ENCODE measurements at places on chromosomes 5 and 9. TPM values are rescaled to one million over a fixed set of nuclear protein-coding genes. Genes with fewer than 3 reads are reported as not detected.

SEMA5A gene
- not detected for total RNA-seq

TIMD4 gene
- total RNA-seq, result not detected

DNA sequence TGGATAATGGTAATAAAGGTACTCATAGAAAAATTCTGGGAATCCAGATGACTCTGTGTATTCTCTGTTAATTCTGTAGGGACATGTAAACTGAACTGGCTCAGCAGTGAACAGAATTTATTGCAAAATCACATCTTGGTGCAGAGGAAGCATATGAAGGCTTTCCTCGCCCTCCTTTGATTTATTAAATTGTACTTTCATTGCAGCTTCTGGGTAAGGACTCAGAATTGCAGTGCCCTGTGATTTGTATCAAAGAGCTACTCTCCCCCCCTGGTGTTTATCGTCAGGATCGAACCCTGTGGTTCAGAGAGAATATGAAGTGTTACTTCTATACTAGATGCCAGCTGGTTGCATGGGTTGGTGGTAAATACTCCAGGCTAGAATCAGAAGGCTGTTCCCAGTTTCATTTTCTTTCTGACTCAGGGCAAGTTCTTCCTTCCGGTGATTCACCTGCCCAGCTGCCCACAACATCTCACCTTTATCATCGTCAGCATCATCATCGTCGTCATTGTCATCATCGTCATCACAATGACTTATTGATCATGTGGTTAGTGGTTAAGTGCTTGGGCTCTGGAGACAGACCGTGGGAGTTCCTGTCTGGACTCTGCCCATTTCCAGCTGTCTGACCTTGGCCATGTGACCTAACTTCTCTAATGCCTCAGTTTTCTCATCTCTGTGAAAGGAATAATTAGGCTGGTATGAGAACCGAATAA, 238.8 kb downstream of the ARHGAP26 start:
- peak; percentile 55 for DNase-seq

- no peak for DNase-seq
These were observed 947.0 kb downstream of the NR2F1-AS1 start for GRCh38 chr5:92633875-92634487.

- DNase-seq, result no peak
These were observed 50.0 kb upstream of the ORM1 start for GRCh38 chr9:114272739-114273431.

DIRAS2 gene
- not detected for total RNA-seq

DNA sequence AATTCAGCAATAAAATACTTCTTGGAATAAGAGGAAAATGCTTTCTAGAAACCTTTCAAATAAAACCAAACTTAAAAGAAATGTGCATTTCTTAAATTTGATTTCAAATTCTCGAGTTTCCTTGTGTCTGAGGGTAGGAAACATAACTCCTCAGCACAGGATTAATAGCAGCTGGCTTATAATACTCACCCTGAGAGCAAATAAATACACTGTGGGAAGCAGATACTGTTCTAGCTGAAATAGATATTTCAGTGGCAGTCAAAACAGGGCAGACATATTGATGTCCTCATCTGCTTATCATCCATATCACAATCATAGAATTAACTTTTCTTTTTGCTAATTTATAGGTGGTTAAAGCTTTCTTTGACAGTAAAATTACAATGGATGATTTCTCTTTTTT, 24.1 kb upstream of the FEM1C start:
- DNase-seq, result no peak

- DNase-seq, result no peak
These were observed 24.0 kb upstream of the C5orf63 start for GRCh38 chr5:127097278-127097677.

GRCh38 chr9:104286799-104287198, 192.7 kb downstream of the SMC2 start:
- no peak for DNase-seq

GRCh38 chr5:17151686-17152085, 65.7 kb upstream of the BASP1 start:
- DNase-seq, result no peak

DNA sequence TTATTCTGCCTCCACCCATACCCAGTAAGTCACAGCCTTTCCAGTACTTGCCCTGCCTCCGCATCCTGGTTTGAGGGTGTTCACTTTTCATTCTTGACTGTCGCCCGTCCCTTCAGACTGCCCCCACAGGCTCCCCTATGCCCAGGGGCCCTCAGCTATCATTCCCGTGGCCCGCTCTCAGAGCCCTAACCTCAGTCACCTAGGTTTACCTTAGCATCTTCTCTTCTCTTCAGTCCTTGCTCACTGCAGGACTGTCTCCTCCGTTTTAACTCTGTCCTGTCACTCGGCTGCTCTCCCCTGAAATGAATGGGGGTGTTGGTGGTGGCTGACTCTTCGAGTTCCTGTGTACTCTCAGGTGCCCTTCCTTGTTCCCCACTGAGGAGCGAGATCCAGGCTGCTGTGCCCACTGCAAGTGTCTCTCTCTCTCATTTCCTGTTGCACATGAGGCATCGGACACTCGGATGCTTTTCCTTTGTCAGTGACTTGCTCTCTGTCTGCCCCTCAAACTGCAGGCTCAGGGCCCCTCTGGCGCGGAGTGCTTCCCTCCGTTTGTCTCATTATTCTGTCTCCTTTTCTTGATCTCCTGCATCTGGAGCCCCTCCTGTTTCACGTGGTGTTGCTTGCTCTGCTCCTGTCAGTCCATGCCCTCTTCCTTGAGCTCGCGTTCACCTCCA, 89.8 kb downstream of the CACNA1B start:
- DNase-seq, result no peak

- DNase-seq, result no peak
These were observed 187.7 kb downstream of the TLE4 start for GRCh38 chr9:79759460-79759859.

GRCh38 chr5:139061274-139061673, 136.9 kb downstream of the SIL1 start:
- no peak for DNase-seq

GRCh38 chr5:7396713-7397454, 946 bp downstream of the ADCY2 start:
- DNase-seq, result no peak

PDLIM4 gene
- total RNA-seq, result 0.99 TPM

- no peak for DNase-seq
These were observed 518.1 kb downstream of the CSNK1G3 start for GRCh38 chr5:124030043-124030491.

PIP5KL1 gene
- total RNA-seq, result 1.2 TPM

DMRT2 gene
- not detected for total RNA-seq

PLK2 gene
- 1,144 TPM for total RNA-seq

- DNase-seq, result no peak
These were observed 163.3 kb upstream of the LHFPL2 start for GRCh38 chr5:78811866-78812265.

DNA sequence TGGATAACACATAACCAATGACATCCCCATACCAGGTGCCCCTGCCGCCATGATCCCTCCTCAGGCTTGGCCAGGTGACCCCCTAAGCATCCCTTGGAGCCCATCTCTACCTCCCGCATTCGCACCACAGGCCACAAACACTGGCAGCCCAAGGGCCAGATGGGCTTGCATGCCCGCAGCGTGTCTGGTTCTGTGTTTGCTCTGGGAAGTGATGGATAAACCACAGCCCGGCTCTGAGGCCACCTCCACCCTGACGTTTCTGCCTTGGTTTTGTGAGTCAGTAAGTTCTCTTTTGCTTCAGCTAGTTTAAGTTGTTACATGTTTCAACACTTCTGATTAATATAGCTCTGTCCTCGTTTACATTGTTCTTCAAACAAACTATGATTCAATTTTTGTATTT, 172.4 kb upstream of the PHYKPL start:
- DNase-seq, result no peak

- DNase-seq, result no peak
These were observed 46.4 kb upstream of the PRRC2B start for GRCh38 chr9:131347376-131348020.

- no peak for DNase-seq
These were observed 114.7 kb upstream of the RIOK2 start for GRCh38 chr5:97297704-97298091.

DNA sequence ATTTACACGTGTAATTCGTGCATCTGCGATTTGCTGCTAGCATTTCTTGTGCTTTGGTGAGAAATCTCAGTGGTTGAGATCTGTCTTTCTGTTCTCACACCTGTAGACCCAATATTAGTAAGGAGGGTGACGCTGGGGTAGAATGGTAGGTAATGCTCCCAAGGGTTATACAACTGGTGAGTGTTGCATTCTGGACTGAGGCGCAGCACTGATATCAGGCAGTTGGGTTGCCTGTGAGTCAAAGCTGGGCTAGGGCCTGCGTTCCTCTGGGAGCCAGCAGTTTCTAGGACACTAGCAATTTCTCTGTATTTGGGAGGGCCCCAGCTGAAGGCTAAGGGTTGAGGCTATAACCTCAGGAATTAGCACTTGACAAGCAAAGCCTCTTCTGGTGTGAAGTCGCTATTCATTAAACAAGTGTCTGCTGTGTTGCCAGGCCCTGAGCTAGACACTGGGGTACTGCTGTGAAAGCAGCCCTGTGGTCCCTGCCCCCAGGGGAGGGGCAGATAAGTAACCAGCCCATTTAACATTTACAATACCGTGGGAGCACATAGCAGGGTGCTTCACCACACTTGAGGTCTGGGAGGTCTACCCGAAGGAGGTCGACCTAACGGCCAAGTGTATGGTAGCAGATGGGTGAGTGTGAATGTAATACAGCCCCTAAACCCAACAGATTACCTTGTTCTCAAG, 28.7 kb downstream of the LARP1 start:
- DNase-seq, result no peak

DNA sequence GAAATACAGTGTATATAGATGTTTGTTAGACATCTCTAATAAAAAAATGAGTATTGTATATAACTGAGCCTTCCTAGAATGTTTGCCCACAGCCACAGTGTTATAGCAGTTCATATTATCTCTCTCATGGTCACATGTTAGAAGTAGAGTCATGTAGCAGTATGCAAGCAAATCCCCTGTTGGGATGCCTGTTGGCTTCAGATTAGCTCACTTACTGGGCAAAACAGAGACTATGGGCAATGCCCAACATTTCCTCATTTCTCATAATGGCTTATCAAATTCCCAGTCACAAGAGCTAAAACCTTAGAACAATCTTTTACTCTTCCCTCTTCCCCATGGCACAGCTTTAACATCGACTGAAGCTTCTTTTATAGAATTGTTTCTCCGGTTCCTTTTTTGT, 27.0 kb upstream of the PDCD1LG2 start:
- no peak for DNase-seq

GARIN3 gene
- not detected for total RNA-seq

DNA sequence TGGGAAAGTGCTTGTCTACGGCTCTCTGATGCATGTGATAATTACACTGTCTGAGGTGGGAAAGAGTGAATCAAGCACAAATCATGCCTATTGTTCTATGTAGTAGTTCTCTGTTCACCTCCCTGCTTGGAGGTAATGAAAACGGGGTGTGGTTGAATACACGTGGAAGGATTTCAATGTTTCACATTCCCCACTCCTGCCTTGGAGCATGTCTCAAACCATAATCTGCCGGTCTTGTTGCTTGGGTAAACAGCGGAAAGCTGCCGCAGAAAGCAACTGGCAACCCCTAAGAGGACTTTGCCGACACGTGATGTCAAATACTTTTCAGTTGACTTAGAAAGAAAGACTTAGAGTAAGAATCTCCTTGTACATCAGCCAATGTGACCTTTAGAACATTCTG, 63.5 kb upstream of the MOCS2 start:
- no peak for DNase-seq

DNA sequence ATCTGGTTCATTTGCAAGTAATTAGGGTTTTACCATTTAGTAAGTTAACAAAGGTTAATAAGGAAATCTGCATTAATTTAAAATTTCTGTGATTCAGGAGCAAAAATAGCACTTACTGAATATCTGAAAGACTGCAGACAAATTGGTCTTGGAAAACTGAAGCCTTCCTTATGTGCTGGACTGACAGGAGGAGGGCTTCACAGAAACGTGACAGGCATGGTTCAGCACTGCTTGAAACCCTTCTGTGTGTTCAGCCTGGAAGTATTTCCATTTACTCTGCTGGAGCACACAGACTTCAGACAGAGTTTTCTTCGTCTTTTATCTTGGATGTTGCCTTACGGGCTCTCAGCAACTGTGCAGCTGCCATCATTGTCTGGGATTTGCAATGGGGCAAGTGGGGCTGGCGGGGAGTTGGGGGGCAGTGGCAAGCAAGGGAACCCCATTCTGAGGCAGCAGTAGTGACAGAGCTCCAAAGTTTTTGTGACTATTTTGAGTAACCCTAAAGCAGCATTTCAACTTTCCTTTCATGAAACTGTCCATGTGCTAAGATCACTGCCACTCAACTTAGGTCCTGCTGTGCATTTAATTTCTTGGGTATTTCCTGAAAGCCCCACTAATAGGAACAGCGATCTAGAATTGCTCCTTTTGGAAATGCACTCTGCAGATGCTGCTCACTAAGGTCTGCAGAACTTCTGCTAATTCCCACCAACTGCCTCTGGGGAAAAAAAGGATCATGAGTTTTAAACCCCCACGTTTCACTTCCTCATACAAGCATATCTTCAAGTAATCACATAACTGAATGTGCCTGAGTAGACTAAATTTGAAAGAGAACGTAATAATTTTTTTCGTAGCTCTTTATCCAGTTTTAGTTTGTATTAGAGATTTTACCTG, 56.6 kb downstream of the KCNN2 start:
- DNase-seq, result no peak

DMRT3 gene
- not detected for total RNA-seq

POLE3 gene
- 83.0 TPM for total RNA-seq

GRCh38 chr5:97096191-97096590, 46.2 kb downstream of the LIX1 start:
- no peak for DNase-seq

- no peak for DNase-seq
These were observed 148.4 kb downstream of the NFIB start for GRCh38 chr9:14165376-14166035.

- no peak for DNase-seq
These were observed 68.5 kb downstream of the KLHL3 start for GRCh38 chr5:137667341-137667740.

- no peak for DNase-seq
These were observed 84.5 kb upstream of the CTNNA1 start for GRCh38 chr5:138668451-138669380.

GRCh38 chr5:96625365-96625764, 36.8 kb upstream of the CAST start:
- no peak for DNase-seq

IL13 gene
- not detected for total RNA-seq

TMEM174 gene
- total RNA-seq, result not detected

DNA sequence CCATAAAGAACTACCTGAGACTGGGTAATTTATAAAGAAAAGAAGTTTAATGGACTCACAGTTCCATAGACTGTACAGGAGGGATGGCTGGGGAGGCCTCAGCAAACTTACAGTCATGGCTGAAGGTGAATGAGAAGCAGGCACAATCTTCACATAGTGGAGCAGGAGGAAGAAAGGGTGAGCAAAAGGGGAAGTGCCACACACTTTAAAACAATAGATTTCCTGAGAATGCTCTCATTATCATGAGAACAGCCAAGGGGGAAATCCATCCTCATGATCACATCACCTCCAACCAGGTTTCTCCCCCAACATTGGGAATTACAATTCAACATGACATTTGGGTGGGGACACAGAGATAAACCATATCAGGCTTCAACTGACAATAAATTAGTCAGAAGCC, 664.9 kb downstream of the TAF11L14 start:
- DNase-seq, result no peak

Data from HT-29 (cell line).